ENCODE measurements at places on chromosomes 5 and 9. TPM values are rescaled to one million over a fixed set of nuclear protein-coding genes. Genes with fewer than 3 reads are reported as not detected.

DNA sequence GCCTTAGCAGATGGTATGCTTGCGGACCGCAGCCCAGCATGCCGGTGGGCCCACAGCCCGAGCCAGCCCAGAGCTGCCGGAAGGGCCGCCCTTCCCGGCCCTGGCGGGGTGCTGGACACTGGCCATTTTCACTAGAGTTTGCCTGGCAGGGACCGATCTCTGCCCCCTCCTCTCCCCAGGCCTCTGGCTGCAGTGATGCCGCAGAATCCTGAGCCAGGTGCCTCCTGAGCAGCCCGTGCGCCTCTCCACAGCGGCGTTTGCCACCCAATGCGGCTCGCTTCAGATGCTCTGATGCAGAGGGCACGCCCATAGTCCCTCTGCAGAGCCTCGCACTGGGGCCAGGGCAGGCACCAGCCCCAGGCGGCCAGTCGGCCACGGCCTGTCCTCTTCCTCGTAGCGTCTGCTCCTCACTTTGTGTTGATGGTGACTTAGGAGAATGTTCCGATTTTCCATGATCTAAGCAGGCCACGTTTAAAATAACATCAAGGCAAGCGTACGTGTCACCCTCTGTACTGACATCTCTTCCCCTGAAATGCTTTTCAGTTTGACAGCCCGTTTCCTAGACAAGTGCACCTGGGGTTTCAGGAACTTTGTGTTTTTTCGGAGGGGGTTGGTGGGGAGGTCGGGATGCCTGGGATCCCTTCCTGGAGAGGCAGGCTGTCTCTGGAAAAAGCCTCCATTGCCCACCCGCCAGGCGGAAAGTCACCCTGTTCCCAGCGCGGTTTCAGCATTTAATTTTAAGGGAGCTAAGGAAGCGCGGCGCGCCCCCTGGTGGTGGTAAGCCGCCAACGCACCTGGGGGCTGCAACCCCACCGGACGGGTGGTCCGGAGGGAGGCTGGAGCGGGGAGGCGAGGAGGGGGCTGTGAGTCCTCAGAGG, 29.8 kb upstream of the HMCN2 start:
- H3K27me3 ChIP-seq = peaks cover 2% of the 10 kb centered on the region
- H3K27ac ChIP-seq = no peak overlapping the region
- H3K36me3 ChIP-seq = no peaks in the 10 kb centered on the region
- no peak overlapping the region for H3K4me3 ChIP-seq

DNA sequence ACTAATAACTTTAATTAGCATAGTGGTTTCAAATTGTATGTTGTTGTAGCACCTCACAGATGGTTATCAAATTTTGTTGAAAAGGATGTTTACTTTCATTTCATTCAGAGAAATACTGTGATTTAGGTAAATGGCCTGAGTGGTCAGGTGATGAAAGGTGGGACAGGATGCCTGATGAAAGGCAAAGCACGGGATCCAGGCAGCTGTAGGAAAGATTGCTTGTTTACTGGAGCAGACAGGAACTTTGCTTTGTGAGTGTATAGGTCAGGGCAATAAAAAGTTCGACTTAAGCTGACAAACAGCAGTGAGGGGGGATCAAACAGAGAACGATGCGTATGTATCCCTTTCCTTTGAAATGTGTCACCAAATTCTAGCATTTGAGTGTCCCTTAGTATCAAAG, 19.0 kb downstream of the KIAA1958 start:
- no peaks in the 10 kb centered on the region for H3K36me3 ChIP-seq
- H3K27me3 ChIP-seq = no peaks in the 10 kb centered on the region
- no peak overlapping the region for H3K27ac ChIP-seq
- no peak overlapping the region for H3K4me3 ChIP-seq
- H3K4me1 ChIP-seq = no peaks in the 10 kb centered on the region

DNA sequence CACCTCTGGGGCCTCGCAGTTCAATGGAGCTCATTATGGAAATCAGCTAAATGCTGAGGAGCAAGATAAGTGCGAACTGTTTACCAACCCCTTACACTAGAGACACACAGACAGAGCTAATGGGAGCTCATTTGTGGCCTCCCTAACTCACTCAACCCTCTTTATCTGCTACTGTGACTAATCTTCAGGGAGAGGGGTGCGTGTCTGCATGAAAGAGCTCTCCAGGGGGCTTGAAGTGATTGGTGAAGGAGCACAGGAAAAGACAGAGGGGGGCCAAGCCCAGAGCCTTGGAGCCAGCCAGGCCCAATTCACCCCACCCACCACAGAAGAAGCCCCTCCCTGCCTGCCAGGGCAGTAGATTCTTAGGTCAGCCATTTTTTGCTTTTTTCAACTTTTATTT, 466.8 kb upstream of the BRINP1 start:
- no peak overlapping the region for H3K4me3 ChIP-seq
- no peak overlapping the region for H3K27ac ChIP-seq
- no peaks in the 10 kb centered on the region for H3K27me3 ChIP-seq
- no peaks in the 10 kb centered on the region for H3K36me3 ChIP-seq
- DNase-seq = no peak
- no peaks in the 10 kb centered on the region for H3K4me1 ChIP-seq

RNF208 gene
- 9.3 TPM for total RNA-seq

- H3K4me3 ChIP-seq = peak overlapping the region; percentile 93
- H3K27me3 ChIP-seq = no peaks in the 10 kb centered on the region
- H3K36me3 ChIP-seq = peaks cover 23% of the 10 kb centered on the region
- peak overlapping the region; percentile 100 for H3K27ac ChIP-seq
- H3K4me1 ChIP-seq = peaks cover 46% of the 10 kb centered on the region
These were observed 820 bp upstream of the NFX1 start for GRCh38 chr9:33289496-33289895.

DNA sequence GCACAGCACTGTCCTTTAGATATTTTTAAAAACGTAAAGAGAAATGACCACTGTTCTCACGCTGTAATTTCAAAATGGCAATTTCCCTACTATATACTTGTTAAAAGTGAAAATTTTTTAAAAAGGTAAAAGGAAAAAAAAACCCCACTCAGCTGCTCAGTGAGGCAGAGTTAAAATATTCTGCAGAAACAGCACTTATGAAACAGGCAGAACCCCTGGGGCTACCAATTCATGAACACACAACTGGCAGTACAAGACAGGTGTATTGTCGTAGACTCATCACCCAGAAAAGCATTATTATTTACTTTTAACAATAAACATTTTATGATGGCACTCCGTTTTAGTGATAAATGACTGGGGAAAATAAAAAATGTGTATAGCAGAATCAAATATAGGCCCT, 1.5 kb upstream of the RASGRF2 start:
- H3K4me1 ChIP-seq = peaks cover 46% of the 10 kb centered on the region
- H3K4me3 ChIP-seq = no peak overlapping the region
- no peaks in the 10 kb centered on the region for H3K27me3 ChIP-seq
- no peak for DNase-seq

DNA sequence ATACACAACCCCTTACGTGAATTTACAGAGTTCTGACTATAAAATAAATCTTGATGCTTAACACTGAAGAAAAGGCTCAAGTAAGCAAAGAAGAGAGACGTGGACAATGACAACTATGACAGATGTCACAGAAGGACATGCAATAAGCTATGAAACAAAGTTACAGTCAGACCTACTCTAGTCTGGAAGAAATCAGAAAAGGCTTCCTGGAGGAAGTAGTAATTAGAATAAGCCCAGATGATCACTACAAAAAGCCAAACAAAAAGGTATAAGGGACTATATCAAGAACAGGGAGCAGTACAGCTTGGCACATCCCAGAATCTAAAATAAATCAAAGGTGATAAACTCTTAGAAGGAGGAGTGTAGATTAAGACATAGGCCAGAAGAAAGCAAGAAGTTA, 6.3 kb downstream of the FNIP1 start:
- no peak overlapping the region for H3K27ac ChIP-seq
- no peak for DNase-seq
- H3K4me1 ChIP-seq = peaks cover 40% of the 10 kb centered on the region
- no peaks in the 10 kb centered on the region for H3K27me3 ChIP-seq
- H3K4me3 ChIP-seq = no peak overlapping the region
- peaks cover 28% of the 10 kb centered on the region for H3K36me3 ChIP-seq

DNA sequence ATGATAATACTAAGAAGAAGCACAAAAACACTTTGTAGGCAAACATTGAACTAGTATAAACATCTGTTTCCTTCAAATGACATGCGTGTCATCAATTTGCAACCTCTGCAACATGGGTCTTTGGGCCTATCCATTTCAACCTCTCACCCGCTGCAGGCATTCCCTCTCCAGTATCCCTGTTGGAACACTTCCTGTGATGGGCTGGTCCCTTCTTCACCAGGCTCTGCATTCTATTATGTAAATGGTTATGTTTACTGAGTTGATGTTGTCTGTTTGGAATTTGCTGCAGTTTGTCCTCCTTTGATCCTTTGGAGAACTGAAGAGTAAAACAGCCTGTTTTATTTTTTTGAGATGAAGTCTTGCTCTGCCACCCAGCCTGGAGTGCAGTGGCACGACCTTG, 16.6 kb upstream of the TBC1D2 start:
- H3K4me3 ChIP-seq = no peak overlapping the region
- H3K4me1 ChIP-seq = no peaks in the 10 kb centered on the region
- H3K36me3 ChIP-seq = no peaks in the 10 kb centered on the region
- H3K27ac ChIP-seq = no peak overlapping the region
- no peak for DNase-seq

- DNase-seq = no peak
- no peaks in the 10 kb centered on the region for H3K27me3 ChIP-seq
- no peak overlapping the region for H3K4me3 ChIP-seq
These were observed 91.3 kb upstream of the RASEF start for GRCh38 chr9:83154087-83154736.

- peak overlapping the region; percentile 93 for H3K4me3 ChIP-seq
- peak; percentile 53 for DNase-seq
- H3K4me1 ChIP-seq = peaks cover 30% of the 10 kb centered on the region
- H3K36me3 ChIP-seq = peaks cover 2% of the 10 kb centered on the region
- peaks cover 15% of the 10 kb centered on the region for H3K27me3 ChIP-seq
These were observed 865 bp upstream of the SLC22A4 start for GRCh38 chr5:132293066-132293991.

PCDHGA7 gene
- 0.22 TPM for total RNA-seq

TMEM171 gene
- not detected for total RNA-seq

DNA sequence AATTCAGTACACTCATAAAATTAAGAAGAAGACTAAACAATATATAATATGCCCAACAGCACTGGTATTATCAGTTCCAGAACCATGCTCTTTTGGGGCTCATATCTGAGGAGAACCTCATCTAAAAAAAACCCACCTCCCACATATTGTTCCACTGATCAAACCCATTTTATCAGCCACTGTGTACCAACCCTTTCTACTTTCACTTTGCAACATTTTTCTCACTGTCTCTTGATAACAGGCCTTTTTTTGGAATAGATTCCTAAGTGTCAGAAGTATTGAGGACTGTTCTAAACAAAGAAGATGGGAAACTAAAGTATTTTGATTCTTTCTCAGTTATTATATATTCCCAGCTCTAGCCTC, 173.2 kb downstream of the GABRB2 start:
- H3K36me3 ChIP-seq = no peaks in the 10 kb centered on the region
- no peaks in the 10 kb centered on the region for H3K4me1 ChIP-seq
- H3K4me3 ChIP-seq = no peak overlapping the region
- no peak for DNase-seq
- no peaks in the 10 kb centered on the region for H3K27me3 ChIP-seq

KIF20A gene
- total RNA-seq = 18.8 TPM

GRCh38 chr9:88322906-88323566, 65.2 kb upstream of the SPIN1 start:
- H3K4me1 ChIP-seq = peaks cover 45% of the 10 kb centered on the region
- peak overlapping the region; percentile 64 for H3K4me3 ChIP-seq
- H3K27me3 ChIP-seq = no peaks in the 10 kb centered on the region
- peak overlapping the region; percentile 83 for H3K27ac ChIP-seq
- peak; percentile 68 for DNase-seq

DNA sequence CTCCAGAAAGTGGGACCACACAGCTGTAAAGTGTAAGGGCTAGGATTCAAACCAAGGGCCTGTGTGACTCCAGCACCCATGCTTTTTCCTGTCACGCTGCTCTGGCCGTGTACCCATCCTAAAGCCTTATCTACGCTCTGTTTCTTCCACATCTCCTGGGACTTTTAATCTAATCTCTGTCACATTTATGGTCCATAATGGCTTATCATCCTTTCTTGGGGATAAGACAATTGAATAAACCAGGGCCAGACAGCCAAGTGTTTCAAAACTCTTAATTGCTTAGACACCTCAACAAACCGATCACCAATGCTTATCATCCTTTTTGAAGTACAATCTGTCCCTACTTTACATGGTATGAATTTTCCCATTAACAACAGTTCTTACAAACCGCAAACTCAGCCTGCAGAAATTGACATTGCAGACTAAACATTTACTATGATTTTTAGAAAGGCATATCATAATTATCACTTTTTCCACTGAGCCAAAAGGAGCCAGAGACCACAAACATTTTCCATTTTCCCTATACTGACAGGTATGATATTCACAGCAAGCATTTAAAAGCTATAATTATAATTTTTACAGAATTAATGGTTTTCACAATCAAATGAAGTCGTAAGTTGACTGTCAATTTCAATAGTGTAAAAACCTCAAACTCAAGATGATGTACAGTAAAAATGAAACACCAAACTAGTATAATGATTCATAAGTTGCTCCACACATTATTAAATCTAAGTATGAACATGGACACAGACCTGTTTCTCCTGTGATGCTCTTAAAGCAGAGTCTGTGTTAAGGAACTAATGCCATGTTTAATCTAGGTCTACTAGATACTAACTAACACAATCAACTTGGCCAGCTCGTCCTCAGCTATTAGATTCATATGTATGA, 99.5 kb downstream of the FBXW11 start:
- H3K27me3 ChIP-seq = no peaks in the 10 kb centered on the region
- DNase-seq = no peak
- peaks cover 12% of the 10 kb centered on the region for H3K36me3 ChIP-seq
- peaks cover 41% of the 10 kb centered on the region for H3K4me1 ChIP-seq
- H3K27ac ChIP-seq = peak overlapping the region; percentile 89
- peak overlapping the region; percentile 35 for H3K4me3 ChIP-seq

DNA sequence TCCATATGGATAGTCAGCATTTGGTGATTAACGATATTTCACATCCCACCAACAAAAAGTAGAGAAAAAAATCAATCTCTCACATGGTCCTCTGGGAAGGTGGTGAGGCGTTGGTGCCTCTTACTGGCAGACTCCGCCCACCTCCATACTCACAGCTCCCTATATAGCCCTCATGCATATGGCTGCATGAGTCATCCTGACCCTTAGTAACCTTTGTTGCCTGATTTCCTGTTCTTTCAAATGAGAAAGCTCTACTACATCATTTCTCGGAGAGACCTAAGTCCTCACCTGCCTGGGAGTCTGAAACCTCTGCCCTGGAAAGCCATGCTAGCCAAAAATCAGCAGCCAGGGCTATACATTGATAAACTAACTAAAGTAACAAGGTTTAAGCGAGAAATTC, 33.3 kb upstream of the ABCA1 start:
- peaks cover 47% of the 10 kb centered on the region for H3K4me1 ChIP-seq
- DNase-seq = peak; percentile 62
- no peaks in the 10 kb centered on the region for H3K36me3 ChIP-seq
- no peaks in the 10 kb centered on the region for H3K27me3 ChIP-seq
- peak overlapping the region; percentile 19 for H3K4me3 ChIP-seq

MELK gene
- 48.3 TPM for total RNA-seq

GRCh38 chr5:131228646-131229045, 35.2 kb upstream of the CDC42SE2 start:
- H3K36me3 ChIP-seq = peaks cover under 1% of the 10 kb centered on the region
- H3K27ac ChIP-seq = no peak overlapping the region
- no peak overlapping the region for H3K4me3 ChIP-seq
- H3K4me1 ChIP-seq = peaks cover 7% of the 10 kb centered on the region
- no peak for DNase-seq

GRCh38 chr5:72108202-72109061, 1.2 kb downstream of the MAP1B start:
- H3K27me3 ChIP-seq = peaks cover 52% of the 10 kb centered on the region
- no peak for DNase-seq
- H3K4me3 ChIP-seq = peak overlapping the region; percentile 57
- no peak overlapping the region for H3K27ac ChIP-seq

Measured in activated T-helper 1 cell treated with anti-CD3 and anti-CD28 coated beads, Interleukin-12 subunit alpha, Interleukin-12 subunit beta, Interleukin-2, Interleukin-4 antibody, amounts not matched to agents 30 ng/mL and 10 ng/mL and 1 ng/mL, durations not matched to agents 14 hours and 24 hours and 36 hours (primary cell).